Activated T-helper 1 cell treated with anti-CD3 and anti-CD28 coated beads, Interleukin-2, amount 50 U/mL, for 16 hours (primary cell): ENCODE measurements at places on chromosomes 2 and 18.

DNA sequence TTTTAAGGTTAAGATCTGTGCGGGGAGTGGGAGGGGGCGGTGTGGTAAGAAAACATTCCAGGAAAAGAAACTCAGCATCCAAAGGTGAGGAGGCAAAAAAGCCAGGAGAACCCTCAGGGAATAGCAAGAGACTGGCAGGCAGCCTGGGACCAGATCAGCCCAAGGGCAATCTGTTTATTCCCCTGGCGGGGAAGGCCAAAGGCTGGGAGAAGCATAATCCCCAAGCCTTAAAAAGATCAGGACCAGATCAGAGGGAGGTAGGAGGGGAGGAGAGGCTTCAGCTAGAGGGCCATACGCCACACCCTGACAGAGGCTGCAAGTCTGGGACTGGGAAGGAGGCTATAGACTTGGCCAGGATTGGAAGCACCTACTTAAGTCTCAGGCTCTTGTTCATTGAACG lies 163.0 kb upstream of the PXDN start:
- DNase-seq, result no peak

GRCh38 chr2:12603781-12604295 lies 112.9 kb upstream of the TRIB2 start:
- DNase-seq, result no peak

DNA sequence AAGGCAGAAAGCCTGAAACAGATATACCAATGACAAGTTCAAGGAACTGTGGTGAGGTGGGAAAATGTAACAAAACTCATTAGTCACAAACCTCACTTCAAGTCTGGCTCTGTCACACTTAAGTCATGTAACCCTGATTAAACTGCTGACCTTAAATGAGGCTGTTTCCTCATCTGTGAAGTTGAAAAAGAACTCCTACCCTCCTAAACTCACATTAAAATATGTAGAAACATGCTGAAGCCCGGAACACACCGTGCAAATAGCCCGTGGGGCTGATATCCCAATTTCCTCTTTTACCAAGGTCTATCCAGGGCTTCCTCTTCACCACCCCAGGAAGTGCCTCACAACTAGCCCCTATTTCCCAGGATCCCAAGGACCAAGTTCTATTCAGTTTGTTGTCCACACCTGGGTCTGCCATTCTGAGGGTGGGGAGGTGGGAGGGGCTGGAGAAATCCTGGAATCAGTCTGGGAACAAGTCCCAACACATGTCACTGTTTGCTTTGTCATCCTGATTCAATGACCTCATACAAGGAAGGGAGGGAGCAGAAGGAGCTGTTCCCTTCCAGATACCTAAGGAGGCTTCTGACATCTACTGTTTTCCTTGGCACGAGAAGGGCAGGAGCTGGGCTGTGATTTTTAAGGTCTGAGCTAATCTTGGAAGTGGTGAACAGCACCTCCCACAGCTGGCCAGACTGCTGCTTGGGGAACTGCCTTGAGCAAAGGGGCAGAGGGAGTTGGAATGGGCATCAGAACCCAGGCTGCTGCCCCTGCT lies 42.3 kb downstream of the SLC4A1AP start:
- DNase-seq, result no peak

DNA sequence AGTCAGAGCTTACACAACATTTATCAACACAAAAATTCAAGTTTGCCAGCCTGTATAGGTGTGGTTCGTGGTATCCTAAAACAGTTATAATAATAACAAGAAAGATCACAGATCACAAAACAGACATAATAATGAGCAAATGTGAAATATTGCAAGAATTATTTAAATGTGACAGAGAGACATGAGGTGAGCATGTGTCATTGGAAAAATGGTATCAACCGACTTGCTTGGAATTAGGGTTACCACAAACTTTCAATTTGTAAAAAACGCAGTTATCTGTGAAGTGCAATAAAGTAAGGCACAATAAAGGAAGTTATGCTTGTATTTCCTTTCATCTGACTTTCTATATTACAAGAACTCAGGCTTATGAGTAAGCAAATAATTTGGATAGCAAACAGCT lies 116.8 kb downstream of the IKZF2 start:
- no peak for DNase-seq

DNA sequence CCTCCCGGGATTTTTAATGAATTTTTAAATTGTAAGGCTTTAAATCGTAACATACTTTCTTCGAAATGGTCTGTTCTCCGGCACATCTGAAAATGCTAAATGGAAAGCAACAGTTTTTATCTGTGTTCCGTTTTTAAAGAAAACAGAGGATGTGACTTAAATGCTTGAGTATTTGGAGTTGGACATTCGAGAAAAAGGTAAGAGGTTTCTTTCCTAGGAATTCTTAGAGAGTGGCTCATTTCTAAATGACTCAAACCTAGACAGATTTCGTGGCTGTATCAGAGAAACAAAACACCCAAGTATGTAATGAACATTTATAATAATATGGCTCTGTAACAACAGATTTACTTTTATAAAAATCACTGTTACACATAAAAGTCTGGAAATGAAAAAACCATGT lies 177.6 kb upstream of the CCDC68 start:
- no peak for DNase-seq

DNA sequence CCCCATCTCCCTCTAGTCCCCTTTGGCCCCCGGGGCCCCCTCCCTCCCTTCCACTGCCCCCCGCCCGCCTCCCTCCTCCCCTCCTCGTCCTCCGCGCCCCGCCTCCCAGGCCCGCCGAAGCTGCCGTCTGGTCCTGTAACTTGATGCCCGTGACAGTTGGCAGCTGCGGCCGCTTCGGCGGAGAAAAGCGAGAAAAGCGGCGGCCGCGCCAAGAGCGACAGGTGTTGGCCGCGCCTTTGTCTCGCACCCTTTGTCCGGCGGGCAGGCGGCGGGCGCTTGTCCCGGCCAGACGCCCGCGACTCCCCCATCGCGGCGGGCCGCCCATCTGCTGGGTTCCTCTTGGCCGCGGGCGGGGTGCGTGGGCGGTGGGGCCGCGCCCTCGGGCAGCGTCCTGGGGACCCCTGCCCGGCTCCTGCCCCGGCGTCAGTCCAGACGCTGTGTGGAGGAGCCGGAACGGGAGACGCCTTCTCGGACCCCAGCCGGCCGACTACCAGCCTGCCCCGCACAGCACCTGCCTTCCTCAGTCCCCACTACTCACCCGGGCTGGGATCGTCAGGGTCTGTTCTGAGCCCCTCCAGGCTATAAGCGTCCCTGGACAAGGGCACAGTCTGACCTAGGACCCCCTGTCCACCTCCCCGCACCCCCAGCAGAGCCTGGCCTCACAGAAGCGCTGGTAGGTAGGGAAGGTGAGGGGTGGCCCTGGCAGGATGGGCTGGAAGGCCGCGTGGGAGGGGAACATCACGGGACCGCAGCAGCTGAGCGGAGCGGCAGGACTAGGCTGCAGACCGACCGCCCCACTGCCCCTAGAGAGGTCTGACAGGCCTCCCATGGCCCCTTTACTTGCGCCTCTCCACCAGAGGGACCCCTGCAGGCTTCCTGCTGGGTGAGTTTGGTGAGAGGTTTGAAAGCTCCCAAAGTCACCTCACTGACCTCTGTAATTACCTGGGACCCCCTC lies 1.2 kb upstream of the HES6 start:
- DNase-seq, result no peak

GRCh38 chr2:55180374-55180773 lies 51.7 kb downstream of the CLHC1 start:
- no peak for DNase-seq

- no peak for DNase-seq
These were observed 1.3 kb downstream of the TWIST2 start for GRCh38 chr2:238848976-238849853.

- DNase-seq, result no peak
These were observed 768.5 kb downstream of the LRP1B start for GRCh38 chr2:141362311-141362710.

GRCh38 chr2:192535956-192536921 lies 341.5 kb upstream of the TMEFF2 start:
- DNase-seq, result no peak

GRCh38 chr2:102880731-102881130 lies 118.9 kb downstream of the TMEM182 start:
- DNase-seq, result no peak

DNA sequence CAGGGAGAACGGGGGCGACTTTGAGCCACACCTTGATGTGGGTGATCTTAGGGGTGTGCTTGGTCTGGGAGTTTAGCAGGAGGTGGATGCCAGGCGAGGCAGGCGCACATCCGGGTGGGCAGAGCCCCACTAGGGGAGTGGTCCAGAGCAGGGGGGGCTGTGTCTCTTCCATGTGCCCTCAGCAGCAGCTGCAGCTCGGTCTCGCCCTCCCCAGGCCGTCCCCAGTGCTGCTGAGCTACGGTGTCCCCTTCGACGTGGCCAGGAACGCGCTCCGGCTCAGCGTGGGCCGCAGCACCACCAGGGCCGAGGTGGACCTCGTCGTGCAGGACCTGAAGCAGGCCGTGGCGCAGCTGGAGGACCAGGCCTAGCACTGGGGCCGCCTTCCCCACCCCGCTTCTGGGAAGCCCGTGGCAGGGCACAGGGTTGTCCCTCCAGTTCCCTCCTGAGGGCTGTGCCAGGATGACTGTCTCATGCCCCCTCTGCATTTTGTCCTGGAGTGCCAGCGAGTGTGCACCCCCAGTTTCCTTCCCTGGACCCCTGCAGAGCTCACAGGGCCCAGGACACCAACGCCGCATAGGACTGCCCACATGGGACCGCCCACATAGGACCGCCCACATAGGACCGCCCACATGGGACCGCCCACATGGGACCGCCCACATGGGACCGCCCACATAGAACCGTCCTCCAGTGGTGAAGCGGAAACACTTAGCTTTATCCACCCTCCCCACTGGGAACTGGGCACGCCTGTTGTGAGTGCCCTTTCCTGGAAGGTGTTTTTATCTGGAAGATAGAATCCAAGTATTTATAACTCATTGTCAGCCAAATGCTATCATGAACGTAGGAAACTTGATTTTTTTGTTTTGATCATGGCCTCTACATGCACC lies 1.9 kb upstream of the ESPNL start:
- no peak for DNase-seq

DNA sequence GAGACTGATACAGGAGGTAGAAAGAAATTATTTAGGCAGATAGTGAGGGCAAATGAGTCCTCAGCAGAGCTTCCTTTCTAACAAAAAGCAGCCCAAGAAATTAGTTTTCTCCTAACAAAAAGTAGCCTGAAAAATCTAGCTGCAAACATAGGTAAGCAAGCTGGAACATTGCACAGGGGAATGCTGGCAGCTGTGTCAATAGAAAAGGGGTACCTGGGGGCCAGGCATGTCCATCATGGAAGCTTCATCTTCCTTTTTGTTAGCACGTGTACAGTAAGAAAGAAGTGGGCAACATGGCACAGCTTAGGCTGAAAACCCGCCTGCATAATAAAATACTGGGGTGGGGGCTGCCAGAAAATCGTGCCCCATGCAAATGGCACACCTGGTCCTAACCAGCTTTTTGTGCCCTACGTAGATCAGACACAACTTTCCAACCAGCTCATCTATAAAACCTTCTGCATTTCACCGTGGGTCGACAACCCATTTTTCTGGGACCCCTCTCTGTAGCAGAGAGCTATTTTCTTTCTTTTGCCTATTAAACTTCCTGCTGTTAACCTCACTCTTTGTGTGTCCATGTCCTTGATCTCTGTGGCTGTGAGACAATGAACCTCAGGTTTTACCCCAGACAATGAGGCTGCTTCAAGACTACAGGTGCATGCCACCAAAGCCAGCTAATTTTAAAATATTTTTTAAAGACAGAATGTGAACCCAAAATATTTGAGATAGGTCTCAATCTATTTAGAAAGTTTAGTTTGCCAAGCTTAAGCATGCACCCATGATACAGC lies 6.6 kb upstream of the MTHFD2 start:
- DNase-seq, result no peak
